Fibroblast of the aortic adventitia (primary cell): ENCODE measurements at places on chromosomes 3 and 15. TPM values are rescaled to one million over a fixed set of nuclear protein-coding genes. Genes with fewer than 3 reads are reported as not detected.

RGMA gene
- total RNA-seq: 3.1 and 6.1 TPM in 2 replicates

LRRC49 gene
- total RNA-seq: 12.0 and 25.2 TPM in 2 replicates

DNA sequence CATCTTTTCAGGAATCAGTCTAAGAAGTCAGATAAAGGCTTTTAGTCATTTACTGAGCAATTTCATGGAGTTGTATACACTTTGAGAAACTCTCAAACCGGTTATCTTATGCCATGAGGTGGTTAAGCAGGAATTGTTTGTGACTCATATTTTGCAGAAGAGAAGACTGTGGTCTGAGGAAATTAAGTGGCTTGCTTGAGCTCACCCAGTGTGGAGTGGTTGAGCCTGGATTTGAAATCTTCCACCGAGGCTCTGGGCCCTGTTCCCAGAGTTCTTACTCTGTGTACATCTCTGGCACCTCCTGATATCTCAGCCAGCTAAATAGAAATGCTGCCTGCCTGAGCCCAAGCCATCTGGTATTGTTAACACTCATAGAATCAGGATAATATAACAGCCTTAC lies 37.8 kb upstream of the BCL6 start:
- DNase-seq: peak; percentile 95

GRCh38 chr15:59168536-59168935 lies 38.1 kb upstream of the LDHAL6B start:
- peak; percentile 40 for DNase-seq

DNA sequence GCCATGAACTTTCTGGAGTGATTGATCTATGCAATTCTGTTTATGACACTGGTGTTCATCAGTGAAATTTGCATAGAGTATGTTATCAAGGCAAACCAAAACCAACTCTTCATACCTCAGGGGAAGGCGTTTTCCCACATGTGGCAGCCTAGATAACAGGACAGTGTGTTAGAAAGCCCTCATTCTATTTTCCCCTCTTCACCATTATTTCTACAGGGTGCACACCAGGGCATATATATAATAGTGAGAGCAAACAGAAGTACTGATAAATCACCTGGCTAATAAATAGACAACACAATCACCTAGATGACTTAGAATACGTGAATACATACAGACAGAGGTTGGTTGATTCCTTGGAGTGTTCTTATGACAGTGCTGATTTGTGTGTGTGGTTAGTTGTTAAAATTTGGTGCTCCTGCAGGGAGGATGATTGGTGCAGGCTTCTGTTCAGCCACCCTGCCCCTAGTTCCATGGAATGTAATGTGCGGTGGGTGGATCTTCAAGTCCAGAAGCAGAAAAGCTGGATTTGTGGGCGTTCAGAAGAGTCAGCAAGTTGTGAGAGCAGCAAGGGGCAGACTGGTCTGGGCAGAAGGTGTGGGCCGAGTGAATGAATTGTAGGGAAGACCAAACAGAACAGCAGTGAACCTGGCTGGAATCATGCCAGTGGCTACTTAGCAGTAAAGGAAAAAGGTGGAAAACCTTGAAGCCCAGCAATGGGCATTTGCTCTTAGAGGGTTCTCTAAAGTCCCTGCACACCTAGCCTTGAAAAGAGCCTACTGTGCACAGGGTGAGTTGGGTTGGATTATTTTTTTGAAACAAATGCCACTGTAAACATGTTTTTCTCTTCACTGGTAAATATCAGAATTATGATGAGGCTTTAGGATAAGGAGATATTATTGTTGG lies 11.7 kb upstream of the RARRES1 start:
- no peak for DNase-seq

GRCh38 chr15:80199869-80200268 lies 47.1 kb downstream of the FAH start:
- no peak for DNase-seq

GRCh38 chr3:98521897-98522543 lies 682 bp downstream of the CLDND1 start:
- DNase-seq: peak; percentile 62

GRCh38 chr3:4233488-4233887 lies 69.7 kb upstream of the SETMAR start:
- no peak for DNase-seq

DNA sequence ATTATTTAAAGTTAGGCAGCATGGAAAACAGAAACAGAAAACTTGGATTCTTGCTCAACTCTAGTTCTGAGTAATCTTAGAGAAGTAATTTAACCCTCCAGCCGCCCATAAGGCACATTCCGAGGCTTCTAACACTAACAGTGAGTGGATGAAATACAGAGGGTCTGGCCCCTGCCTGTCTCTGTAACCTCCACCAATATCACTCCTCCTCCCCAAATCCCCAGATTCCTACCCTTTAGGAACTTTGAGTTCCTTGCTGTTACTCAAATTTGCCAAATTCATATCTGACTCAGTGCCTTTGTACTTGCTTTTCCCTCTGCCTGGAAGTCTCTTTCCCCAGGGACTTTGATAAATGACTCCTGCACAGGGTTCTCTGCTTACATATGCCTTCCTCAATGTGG lies 112.5 kb upstream of the TGFBR2 start:
- DNase-seq: peak; percentile 88

DNA sequence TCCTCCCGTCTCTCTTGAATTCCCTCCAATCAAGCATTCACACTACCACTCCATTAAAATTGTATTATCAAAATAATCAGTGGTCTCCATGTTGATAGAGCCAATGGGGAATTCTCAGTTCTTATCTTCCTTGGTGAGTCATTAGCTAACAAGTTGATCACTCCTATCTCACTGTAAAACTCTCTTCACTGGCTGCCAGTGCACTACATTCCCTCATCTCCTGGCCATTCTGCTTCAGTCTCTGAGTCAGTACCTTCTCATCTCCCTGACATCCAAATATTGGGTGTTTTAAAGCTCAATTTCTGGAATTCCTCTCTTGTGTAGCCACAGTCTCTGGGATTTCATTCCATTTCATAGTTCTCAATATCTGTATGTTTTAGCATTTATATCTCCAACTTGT lies 175.2 kb downstream of the ALDH1A2 start:
- peak; percentile 71 for DNase-seq

GRCh38 chr15:47997195-47998080 lies 123.4 kb upstream of the SLC24A5 start:
- no peak for DNase-seq

DNA sequence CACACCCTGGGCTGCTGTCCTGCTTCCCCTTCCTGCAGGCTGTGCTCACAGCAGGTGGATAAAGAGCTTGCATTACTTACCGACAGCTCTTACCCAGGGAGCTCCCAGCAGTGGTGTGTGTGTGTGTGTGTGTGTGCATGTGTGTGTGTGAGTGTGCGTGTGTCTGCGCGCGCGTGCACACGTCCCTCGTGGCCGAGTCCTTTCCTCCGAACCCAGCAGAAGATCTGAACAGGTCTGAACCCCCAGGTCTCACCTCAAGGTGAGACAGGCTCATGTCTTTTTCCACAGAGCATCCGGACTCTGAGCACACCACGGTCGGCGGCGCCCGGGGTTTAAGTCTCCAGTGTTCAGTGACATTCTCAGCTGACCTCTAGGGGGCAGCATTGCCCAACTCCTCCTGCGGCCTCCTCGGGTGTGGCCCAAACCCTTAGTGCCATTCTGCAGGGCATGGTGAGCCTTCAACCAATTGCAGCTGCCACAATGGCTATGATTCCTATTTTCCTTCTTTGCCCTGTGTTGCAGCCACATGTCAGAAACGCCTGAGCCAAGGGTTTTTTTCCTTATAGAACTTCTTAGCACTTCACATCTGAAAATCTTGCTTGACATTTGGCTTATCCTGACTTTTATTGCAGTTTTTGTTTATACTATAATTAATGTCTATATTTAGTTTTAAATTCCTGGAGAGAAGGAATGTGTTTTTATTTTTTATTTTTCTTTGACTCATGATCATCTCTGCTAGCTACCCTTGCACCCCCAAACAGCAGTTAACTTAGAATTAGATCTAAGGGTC lies 64.1 kb upstream of the KLHL25 start:
- DNase-seq: peak; percentile 66

DNA sequence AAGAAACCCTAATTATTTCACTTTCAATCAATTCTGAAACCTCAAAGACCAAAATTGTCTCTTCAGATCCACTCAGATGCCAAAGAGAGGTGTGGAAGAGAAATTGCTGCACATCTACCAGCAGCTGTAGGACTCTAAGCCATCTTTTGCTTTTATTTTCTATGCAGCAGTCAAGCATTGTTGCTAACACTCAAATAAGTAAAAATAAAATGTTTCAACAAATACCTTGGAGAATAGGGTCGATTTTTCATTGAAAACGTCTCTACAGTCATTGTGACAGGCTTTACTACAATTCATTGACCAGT lies 66.4 kb upstream of the CFAP20DC start:
- no peak for DNase-seq

- no peak for DNase-seq
Measured at GRCh38 chr15:73048624-73049295, 3.5 kb upstream of the NEO1 start.
